ENCODE measurements at places on chromosomes 13 and 19.
A peak's percentile ranks its signal among the peaks of the same experiment; 100 is the strongest.

- DNase-seq, result no peak
Observed at GRCh38 chr19:52214241-52214640, 24.4 kb downstream of the PPP2R1A start.

DNA sequence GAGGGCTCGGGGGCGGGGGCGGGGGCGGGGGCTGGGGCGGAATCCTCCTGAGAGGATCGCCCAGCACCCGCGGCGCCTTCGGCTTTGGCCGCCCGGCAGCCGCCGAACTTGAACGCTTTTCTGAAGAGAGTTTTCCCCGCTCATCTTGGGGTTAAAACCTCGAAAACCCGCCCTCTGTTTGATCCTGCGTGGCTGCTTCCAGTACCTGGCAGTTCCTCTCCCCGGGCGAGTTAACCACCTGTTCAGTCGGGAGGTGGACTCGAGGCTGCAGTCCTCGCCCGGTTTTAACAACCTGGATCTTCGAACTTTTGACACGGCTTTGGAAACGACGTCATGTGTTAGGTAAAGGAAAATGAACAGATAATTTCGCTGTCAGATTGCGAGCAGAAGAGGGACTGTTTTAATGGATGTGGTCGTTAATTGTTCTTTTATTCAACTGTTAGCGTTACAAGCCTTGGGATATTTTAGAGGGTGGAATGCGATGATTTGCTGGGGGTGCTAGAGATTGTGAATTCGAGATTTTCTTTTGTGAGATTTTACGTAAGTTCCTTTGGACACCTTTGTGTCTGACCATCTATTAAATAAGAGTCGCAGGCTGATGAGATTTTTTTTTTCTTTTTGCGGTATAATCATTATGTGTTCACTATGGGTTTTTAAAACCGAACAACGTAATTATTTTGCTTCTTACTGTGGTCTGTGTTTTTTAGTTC is 1.0 kb downstream of the FNDC3A start:
- no peak for DNase-seq

DNA sequence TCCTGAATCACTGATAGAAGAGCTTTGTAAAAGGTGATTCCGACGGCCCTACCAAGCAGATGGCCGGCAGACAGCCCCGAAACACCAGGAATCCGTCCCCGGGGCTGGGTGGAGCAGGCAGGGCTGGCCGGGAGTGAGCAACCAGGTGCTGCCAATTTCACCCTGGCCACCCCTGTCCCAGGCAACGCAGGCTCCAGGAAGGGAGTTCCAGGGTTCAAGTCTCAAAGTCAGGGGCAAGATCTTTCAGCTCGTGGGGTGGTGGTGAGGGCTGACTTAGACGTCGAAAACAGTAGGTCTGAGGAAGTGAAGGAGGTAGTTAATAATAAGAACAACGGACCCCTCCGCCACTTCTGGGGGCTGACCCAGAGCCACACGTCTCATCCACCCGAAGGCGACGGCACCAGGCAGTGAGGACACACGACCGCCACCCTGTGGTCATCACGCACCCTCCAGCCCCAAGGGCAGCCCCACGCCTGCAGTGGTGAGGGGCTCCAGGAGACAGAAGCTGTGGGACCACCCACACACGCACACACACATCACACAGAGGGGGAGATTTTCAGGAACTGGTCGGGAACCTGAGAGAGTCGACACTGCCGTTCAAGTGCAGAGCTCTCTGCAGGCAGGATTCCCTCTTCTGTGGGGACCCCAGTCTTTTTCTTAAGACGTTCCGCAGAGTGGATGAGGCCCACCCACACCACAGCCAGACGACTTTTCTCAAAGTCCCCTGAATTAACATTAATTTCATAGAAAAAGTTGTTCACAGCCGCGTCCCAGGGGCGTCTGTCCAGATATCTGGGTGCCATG is 67.2 kb downstream of the SPACA7 start:
- no peak for DNase-seq

DNA sequence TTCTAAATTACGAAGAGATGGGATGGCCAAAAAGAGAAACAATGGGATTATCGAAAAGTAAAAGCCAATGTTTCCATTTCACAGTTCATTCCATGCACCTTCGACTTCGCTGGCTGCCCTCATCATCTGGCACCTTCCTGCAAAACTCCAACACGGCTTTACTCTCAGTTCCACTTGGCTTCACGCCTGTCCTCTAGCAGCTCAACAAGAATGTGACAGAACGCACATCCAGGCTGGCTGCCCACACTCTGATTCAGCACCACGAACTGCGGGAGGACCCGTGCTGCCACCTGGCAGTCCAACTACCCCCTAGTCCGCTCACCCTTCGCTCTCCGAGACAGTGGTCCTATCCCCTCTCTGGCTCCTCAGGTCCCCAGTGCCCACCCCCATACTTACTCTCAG is 11.7 kb downstream of the ATP7B start:
- DNase-seq, result peak; percentile 46

- peak; percentile 61 for DNase-seq
Observed at GRCh38 chr13:71867131-71867814, at the start of gene DACH1. TSS of gene DACH1 (minus strand) at chr13:71867204.

DNA sequence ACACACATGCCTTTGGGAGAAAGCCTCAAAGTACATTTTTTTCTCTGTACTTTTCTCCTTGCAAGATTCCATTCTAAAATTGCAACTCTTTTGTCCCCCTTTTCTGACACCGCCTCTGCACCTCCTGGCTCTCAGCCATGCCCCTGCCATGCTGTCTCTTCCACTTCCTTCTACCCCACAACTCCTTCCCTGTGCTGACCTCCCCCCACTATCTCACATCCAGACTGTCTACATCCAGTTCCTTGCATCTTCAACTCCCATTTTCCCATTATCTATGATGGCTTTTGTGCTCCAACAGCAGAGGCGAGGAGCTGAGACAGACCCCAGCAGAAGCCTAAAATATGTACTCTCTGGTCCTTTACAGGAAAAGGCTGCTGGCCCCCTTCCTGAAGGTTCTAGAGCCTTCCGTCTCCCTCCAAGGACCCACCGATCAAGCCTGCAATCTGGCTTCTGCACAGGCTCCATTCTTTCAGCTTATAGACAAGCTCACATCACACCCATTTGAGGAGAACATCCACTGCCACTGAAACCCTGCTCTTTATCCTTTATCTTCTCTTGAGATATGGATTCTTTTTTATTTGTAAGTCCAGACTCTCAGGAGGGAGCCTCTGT is 50.2 kb downstream of the RFX2 start:
- DNase-seq, result no peak

GRCh38 chr13:44876782-44877324 is 112.4 kb downstream of the NUFIP1 start:
- DNase-seq, result no peak

DNA sequence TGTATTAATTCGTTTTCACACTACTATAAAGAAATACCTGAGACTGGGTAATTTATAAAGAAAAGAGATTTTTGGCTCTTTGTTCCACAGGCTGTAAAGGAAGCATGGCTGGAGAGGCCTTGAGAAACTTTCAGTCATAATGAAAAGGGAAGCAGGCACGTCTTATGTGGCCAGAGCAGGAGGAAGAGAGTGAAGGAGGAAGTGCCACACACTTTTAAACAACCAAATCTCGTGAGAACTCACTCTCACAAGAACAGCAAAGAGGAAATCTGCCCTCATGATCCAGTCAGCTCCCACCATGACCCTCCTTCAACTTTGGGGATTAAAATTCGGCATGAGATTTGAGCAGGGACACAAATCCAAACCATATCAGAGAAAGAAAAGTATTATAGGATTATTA is 1255.9 kb upstream of the MIR17HG start:
- no peak for DNase-seq

- DNase-seq, result no peak
Observed at GRCh38 chr19:31727536-31727935, 378.3 kb upstream of the TSHZ3 start.

DNA sequence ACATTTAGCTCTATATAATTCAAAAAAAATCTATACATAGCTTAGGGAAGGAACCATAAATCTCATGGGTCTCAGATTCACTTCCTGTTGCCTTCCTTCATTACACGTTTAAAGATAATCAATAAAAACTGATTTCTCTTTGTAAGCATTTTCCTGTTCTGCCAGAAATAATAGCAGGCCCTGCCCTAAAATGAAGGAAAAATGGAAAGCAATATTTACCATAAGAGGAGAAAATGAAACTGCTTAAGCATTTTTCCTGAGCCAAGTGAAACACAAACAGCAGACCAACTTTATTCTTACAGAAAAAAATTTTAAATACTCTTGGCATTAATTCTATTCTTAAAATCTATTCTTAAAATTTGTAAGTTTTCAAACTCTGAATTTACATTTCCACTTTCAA is 4.0 kb downstream of the LHFPL6 start:
- no peak for DNase-seq

- no peak for DNase-seq
Observed at GRCh38 chr13:90500569-90500968, 846.9 kb upstream of the MIR17HG start.

GRCh38 chr13:45773236-45773635 is 71.1 kb downstream of the CBY2 start:
- peak; percentile 15 for DNase-seq

GRCh38 chr13:111559612-111560403 is 239.4 kb downstream of the TEX29 start:
- no peak for DNase-seq

DNA sequence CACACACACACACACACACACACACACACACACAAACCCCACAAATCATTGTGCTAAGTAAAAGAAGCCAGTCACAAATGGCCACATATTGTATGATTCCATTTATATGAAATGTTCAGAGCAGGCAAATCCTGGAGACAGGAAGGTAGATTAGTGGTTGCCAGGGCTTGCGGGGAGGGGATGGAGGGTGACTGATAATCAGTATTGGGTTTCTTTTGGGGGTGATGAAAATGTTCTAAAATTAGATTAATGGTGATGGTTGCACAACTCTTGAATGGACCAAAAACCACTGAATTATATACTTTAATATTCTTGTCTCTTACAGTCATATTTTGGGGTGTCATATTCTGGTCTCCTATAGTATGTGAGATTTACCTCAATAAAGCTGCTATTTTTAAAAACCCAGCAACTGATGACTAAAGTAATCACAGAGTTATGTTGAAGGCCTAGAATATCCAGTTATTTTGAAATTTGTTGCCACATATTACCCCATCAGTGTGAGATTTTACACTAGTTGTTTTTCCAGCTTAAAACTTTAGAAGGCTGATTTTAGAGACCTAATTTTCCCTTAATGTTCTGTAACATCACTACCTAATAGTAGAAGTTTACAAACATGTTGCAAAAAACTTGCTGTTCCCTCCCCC is 20.3 kb downstream of the FLT1 start:
- no peak for DNase-seq

DNA sequence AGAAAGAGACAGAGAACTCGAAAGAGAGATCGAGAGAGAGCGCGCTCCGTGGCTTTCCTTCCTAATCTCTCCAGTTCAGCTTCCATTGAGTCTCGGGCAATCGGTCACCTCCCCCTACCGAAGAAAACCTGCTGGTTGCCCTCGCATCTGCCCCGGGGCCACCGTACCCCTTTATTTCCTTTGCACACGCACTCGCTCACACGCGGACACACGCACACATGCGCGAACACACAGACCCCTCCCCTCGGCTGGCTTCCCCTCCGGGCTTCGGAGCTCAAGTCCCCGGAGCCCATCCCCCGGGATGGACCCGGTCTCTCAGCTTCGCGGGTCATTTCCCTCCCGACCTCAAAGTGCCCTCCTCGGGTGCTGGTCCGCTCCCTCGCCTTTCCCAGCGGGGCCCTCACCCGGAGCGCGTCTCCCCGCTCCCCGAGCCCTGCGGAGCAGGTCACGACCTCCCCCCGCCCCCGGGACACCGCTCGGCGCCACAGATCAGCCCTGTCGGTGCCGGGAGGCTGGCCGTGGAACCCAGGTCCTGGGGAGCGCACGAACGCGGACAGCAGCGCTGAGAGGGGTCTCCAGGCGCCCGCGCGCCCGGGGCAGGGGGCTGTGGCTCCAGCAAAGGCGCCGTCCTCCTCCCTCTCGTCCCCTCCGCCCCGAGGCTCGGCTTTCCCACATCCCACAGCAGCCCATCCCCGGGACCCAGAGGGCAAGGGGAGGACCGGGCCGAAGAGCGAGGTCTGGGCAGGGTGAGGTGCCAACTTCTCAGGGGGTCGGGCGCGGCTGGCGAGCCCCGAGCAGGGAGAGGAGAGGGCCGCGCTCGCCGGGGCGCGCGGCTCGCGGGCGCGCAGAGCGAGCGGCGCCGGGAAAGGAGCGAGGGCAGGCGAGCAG is 1.8 kb downstream of the DACH1 start:
- DNase-seq, result peak; percentile 2

GRCh38 chr19:30570194-30570593 is 198.0 kb downstream of the ZNF536 start:
- no peak for DNase-seq

DNA sequence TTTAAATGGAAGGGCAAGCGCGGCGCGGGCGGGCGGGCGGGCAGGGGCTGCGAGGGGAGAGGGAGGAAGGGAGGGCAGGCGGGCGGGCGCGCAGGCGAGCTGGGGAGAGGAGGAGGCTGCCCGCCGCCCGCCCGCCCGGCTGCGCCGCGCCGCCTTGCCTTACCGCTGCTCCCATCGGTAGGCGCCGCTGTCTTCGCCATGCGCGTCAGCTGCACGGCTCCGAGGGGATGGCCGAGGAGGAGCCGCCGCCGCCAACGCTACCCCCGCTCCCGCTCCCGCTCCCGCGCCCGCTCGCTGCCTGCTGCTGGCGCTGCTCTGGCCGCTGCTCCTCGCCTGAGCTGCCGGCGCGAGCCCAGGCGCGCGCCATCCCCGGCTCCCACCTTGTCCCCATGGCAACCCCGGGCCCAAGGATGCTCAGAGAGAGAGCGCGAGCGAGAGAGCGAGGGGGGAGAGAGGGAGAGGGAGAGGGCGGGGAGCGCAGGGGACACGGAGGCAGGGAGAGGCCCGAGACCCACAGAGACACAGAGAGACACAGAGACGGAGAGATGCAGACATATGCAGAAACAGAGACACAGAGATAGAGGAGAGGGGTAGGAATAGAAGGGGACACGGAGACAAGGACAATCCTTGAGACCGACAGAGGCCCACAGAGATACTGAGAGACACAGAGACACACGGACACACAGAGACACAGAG is 40.3 kb downstream of the DEDD2 start:
- peak; percentile 76 for DNase-seq

- peak; percentile 11 for DNase-seq
Observed at GRCh38 chr13:91647361-91647990, 249.1 kb downstream of the GPC5 start.

- peak; percentile 53 for DNase-seq
Observed at GRCh38 chr13:32330441-32330840, 15.1 kb downstream of the BRCA2 start.

DNA sequence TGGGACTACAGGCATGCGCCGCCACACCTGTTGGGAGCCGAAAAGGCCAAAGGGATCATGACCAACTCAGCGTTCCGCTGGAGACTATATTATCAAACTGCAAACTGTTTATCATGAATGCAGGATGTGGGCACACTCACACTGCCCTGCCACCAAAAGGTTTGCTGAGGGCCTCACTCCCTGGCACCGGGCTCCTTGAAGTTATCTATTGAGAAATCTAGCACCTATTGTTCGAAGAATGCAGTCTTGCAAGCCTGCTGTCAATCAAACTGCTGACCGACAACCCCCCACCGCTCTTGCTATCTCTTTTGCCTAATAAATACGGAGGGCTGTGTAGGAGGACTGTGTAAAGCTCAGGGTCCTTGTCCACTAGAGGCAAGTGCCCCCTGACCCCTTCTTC is 5.2 kb upstream of the ZNF836 start:
- DNase-seq, result no peak

- DNase-seq, result no peak
Observed at GRCh38 chr13:113029487-113030258, 60.7 kb downstream of the MCF2L start.

- peak; percentile 59 for DNase-seq
Observed at GRCh38 chr13:97030705-97031452, 36.6 kb upstream of the OXGR1 start.

GRCh38 chr13:29621051-29621800 is 25.7 kb upstream of the SLC7A1 start:
- DNase-seq, result peak; percentile 67

- DNase-seq, result no peak
Observed at GRCh38 chr13:113062691-113063090, 42.9 kb upstream of the F7 start.
